Left ventricle myocardium superior (tissue), 1 donor: ENCODE measurements at places on chromosomes 1 and 21. TPM values are rescaled to one million over a fixed set of nuclear protein-coding genes. Genes with fewer than 3 reads are reported as not detected.

DNA sequence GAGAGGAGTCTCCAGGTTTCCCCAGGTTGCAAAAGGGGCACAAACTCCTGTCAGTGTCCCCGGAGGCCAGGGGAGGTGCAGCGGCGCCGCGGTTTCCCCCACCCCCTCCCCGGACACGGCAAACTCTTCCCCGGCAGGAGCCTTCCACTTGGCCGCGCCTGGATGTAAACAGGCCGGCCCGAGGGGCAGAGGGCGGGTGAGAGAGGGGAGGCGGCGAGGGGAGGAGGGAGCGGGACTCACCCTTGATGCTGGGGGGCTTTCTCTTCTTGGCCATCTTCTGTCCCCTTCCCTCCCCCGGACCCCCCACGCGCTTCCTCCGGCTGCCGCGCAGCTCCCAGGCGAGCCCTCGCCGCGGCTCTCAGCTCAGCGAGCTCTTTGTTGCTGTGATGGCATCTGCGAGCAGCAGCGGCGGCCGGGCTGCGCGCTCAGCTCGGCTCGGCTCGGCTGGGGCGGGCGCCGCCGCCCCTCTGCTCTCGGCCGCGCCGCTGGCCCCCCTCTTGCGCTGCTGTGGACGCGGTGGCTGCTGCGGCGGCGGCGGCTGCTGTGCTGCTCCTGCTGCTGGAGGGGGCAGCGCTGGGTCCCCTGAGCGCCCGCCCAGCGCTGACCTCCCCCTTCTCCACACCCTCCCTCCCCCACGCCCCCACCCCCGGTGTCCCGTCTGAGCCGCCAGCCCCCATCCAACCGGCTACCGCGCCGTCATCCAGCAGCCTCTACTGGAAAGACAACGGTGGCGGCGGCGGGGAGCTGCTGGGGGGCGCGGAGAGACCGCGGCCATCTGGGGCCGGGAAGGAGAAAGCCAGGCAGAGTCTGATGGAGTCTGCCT is 4.9 kb upstream of the SLC44A5 start:
- DNase-seq, result peak; percentile 48

GRCh38 chr1:230901671-230902070 is 33.4 kb upstream of the C1orf198 start:
- DNase-seq, result no peak

LMOD1 gene
- 8.0 TPM for total RNA-seq

TOMM40L gene
- 41.8 TPM for total RNA-seq

GRCh38 chr1:114097109-114097508 is 56.6 kb downstream of the SYT6 start:
- DNase-seq, result no peak

GRCh38 chr1:151408891-151409290 is 9.5 kb downstream of the PSMB4 start:
- no peak for DNase-seq

OR2W3 gene
- total RNA-seq, result not detected
